Neuronal stem cell (in vitro differentiated cells): ENCODE measurements at places on chromosomes 2 and 18.

GRCh38 chr2:47720036-47720435 lies 62.9 kb upstream of the MSH6 start:
- no peak for DNase-seq

DNA sequence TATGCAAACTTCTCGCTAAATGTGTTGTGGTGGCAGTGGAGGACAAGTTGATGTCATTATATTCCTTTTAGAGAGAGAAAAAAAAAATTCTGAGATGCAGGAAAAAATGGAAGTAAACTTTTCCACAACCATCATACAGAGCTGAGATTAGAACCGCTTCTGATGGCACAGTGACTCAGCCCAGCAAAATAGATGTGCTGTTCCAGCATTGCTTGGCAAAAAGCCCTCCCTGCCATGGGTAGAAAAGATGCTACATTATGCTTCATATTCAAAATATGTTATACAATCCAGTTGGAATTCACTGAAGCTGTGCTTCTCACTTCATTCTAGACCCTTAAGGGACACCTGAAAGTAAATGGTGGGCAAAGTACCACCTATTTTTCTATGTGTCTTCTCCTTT lies 1047.6 kb upstream of the FANCL start:
- DNase-seq: no peak

- DNase-seq: peak; percentile 89
Measured at GRCh38 chr2:192194866-192195547, at the start of gene TMEFF2. TSS of gene TMEFF2 (minus strand) at chr2:192194933. CDS start at chr2:192194524, 409 bp downstream.

- DNase-seq: no peak
Measured at GRCh38 chr2:26122630-26123029, 50.3 kb upstream of the GAREM2 start.

DNA sequence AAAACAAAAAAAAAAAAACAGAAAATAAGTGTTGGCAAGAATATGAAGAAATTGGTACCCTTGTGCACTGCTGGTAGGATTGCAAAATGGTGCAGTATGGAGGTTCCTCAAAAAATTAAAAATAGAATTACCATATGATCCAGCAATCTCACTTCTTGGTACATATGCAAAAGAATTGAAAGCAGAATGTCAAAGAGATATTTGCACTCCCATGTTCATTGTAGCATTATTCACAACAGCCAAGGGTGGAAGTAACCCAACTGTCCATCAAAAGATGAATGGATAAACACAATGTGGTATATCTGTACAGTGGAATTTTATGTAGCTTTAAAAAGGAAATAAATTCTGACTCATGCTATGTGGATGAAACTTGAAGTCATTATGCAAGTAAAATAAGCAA lies 72.8 kb upstream of the POU3F3 start:
- no peak for DNase-seq

- no peak for DNase-seq
Measured at GRCh38 chr2:54473851-54474250, 17.7 kb downstream of the SPTBN1 start.

GRCh38 chr2:205768341-205768740 lies 86.0 kb downstream of the NRP2 start:
- no peak for DNase-seq
